ENCODE measurements at places on chromosomes 3 and 15.

GRCh38 chr3:54671511-54671910 lies 256.3 kb downstream of the LRTM1 start:
- DNase-seq: no peak

GRCh38 chr15:63915209-63915872 lies 81.6 kb upstream of the HERC1 start:
- DNase-seq: no peak

DNA sequence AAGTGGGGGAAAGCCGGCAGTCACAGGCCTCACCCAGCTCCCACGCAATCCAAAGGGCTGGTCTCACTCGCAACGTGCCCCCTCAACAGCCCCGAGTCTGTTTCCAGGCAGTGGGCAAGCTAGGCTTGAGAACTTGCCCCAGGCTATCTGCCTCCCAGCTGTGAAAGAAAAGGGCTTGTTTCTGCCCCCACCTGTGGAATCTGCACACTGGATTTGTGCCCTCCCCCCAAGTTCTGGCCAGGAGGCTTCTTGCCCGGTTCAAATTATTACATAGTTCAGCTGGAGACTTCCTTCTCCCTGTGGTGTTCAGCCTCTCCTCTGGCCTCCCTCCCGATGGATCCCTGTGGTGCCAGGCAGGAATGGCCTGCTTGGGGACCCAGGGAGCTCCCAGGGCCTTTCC lies 283.9 kb upstream of the LYSMD4 start:
- no peak for DNase-seq

DNA sequence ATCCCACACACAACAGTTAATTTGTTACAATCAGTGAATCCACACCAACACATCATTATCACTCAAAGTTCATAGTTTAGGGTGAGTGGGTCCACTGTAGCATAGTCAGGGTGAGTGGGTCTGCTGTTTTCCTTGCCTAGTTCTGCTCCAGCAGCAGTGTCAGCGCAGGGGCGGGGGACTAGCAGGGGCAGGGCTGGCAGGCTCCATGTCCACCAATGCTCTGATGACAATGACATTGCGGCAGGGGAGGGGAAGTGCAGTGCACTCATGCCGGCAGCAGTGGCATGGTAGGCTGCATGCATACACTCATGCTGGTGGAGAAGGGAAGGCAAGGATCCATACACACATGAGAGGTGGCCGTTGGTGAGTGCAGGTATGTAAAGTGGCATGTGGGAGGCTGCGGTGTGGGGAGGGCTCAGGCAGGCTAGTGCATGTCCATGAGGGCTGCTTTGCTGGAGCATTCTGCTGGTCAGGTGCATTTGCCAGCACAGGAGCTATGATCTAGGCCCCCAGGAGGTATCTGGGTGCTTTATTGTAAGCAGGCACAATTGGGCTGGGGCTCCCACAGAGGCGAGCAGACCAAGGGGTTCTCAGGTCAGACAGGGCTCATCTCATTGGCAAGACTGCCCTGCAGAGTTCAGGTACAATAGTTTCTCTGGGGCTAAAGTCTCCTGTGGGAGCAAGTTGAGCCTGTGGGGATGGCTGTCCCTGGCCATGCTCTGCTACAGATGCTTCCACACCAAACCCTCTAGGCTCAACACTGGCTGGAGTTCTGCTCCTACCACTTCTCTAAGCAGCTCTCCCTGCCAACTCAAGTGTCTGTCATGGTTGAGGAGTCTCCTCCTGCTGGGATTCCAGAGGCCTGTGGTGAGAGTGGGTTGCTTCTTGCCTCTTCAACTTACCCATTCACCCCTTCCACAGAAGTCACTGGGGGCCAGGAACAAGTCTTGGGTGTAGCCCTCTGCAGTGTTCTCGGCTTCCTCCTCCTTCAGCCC lies 81.3 kb downstream of the KCNAB1 start:
- DNase-seq: no peak

- no peak for DNase-seq
Measured at GRCh38 chr15:89075101-89075640, 13.1 kb upstream of the ABHD2 start.

DNA sequence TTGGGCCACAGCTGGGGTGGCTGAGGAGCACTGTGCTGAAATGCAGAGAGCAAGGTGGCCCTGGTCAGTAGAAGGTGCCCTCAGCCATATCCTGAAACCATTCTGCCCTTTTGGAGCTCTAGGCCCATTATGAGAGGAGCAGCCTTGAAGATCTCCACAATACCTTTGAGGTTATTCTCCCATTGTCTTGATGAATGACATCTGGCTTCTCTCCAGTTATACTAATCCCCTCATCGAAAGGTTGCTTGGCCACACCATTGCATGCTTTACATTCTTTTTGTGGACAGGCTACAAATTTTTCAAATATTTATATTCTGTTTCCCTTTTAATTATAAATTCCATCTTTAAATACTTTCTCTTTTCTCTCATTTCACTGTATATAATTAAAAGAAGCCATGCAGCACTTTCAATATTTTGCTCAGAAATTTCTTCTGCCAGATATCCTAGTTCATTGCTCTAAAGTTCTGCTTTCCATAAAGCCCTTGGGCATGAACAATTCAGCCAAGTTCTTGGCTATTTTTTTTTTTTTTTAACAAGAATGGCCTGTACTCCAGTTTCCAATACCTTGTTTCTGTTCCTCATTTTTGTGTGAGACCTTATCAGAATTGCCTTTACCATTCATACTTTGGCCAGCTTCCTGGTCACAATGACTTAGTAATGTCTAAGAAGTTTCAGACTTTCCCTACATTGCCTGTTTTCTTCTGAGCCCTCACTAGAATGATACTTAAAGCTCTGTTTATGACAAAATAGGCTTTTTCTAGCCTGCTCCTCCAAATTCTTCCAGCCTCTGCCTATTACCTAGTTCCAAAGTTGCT lies 138.9 kb upstream of the SGO1 start:
- DNase-seq: no peak

GRCh38 chr15:35381328-35381727 lies 164.6 kb downstream of the DPH6 start:
- no peak for DNase-seq

GRCh38 chr3:134644731-134645514 lies 5.9 kb downstream of the KY start:
- no peak for DNase-seq

DNA sequence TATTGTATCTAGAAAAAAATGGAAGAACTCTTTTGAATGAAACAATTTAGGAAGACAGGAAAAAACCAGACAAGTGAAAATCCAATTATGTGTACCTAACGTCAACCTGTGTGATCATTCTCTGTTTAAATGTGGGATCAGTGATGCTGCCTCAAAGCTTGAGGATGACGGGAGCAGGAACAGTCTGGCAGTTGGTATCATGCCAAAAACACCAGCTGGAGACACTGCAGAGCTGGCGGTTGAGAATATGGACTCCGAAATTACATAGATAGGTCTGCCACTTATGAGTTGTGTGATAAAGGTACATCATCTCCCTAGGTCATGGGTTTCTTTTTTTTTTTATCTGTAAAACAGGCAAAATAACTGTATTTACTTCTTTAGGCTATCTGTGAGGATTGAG lies 480.5 kb downstream of the CNTN4 start:
- DNase-seq: no peak

GRCh38 chr3:188944108-188944507 lies 227.7 kb upstream of the TPRG1 start:
- DNase-seq: no peak

GRCh38 chr3:146313746-146314111 lies 62.8 kb upstream of the PLSCR4 start:
- DNase-seq: peak; percentile 10
